ENCODE measurements at places on chromosomes 5 and 9.

DNA sequence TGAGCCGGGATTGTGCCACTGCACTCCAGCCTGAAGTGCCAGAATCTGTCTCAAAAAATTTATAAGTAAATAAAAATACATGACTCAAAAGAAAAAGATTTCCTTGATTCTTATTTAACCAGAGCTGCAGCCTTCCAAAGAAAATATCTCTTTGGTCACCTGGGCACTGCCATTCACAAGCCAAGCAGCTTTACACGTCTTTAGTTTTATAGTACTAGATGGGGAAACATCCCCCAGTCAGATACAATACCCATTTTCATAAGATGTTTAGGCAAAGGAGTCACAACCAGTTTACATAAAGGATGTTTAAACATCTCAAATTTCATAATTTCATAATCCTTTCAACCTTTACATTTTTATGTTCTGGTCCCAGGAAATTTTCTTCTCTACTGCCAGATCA is 13.7 kb upstream of the OXCT1 start:
- no peak for DNase-seq

DNA sequence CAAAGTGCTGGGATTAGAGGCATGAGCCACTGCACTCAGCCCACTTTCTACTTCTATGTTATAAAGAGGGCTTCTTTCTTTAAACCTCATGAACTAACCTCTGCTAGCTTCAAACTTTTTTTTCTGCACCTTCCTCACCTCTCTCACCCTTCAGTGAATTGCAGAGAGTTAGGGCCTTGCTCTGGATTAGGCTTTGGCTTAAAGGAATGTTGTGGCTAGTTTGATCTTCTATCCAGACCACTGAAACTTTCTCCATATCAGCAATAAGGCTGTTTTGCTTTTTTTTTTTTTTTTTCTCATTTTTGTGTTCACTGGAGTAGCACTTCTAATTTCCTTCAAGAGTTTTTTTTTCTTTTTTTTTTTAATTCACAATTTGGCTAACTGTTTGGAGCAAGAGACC is 216.4 kb upstream of the MAP3K1 start:
- DNase-seq: no peak

- no peak for DNase-seq
These were observed 561.8 kb downstream of the CETN3 start for GRCh38 chr5:89847743-89848142.

DNA sequence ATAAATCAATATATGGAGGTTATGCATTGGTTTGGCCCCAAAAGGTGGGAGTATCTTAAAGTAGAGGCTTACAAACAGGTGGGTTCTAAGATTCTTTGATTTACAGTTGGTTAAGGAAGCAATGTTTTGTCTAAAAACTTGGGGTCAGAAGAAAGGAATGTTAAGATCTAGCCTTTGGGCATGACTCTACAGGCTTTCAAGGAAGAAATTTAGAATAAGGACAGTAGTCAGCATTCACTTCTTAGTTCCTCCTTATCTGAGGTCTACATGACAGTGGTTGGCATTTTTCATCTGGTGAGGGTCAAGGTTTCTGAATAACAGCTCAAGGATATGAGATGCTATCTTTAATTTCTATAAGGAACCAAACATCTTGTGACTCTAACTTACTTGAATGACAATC is 122.8 kb downstream of the CAMK4 start:
- DNase-seq: no peak

GRCh38 chr5:32358611-32359010 is 45.9 kb upstream of the MTMR12 start:
- DNase-seq: no peak

DNA sequence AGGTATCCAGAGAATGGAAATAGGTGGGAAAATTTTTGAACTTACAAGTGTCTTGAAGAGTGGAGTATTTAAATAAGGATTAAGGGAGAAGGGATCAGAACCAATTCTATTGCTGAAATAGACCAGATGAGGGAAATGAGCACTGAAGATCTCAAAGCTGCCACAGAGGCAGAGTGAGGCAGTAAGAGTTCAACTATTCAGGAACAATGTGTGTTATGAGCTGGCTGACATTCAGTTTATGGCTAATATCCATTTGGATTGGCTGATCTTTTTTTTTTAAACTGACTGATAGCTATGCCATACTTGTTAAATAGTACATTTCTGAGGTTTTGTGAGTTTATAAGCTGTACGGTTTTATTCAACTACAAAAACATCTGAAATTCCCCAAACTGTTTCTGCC is 95.3 kb upstream of the GNA14 start:
- DNase-seq: no peak

GRCh38 chr5:58974083-58974482 is 391.2 kb downstream of the RAB3C start:
- no peak for DNase-seq

DNA sequence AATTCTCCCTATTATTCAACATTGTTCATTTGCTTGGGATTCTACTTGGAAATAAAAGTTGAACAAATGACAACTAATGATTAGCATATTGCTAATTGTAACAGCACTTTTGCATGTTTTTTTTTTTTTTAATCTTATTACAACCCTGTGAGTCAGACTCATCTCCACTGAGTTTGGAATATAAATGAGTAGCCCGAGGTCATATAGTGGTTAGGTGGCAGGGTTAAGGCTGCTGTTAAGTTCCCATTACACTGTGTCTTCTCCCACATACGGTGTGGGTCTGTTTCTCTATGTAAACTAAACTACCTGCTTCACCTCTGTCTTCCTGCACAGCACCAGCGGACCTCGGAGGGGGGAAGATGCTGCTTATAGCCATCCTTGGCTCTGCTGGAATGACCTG is 92.4 kb downstream of the EQTN start:
- no peak for DNase-seq
